Hematopoietic multipotent progenitor cell treated with erythropoietin and hydrocortisone succinate and interleukin-3 and kit ligand, for 8 days (in vitro differentiated cells): ENCODE measurements at places on chromosomes 4 and X.
A peak's percentile ranks its signal among the peaks of the same experiment; 100 is the strongest.

- DNase-seq: no peak
Measured at GRCh38 chrX:45505214-45505613, 304.5 kb upstream of the DIPK2B start.

GRCh38 chrX:64184396-64184795 is 21.1 kb downstream of the AMER1 start:
- no peak for DNase-seq

DNA sequence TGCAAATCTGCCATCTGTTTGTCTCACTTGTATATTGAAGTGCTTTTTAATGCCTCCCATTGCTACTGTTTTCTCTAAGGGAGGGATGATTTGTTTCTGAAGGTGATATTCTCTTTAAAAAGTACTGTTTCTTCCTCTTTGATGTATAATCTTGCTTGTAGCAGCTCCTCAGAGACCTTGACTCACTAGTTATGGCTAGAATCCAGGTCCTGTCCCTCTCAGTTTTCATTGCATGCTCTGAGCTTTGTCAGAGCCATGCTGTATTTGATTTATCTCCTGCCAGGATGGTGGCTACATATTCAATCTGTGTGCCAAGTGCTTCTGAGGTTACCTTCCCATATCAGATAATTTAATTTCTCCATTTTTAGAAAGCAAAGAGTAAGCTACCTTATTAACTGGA is 56.0 kb downstream of the GLUD2 start:
- DNase-seq: no peak

DNA sequence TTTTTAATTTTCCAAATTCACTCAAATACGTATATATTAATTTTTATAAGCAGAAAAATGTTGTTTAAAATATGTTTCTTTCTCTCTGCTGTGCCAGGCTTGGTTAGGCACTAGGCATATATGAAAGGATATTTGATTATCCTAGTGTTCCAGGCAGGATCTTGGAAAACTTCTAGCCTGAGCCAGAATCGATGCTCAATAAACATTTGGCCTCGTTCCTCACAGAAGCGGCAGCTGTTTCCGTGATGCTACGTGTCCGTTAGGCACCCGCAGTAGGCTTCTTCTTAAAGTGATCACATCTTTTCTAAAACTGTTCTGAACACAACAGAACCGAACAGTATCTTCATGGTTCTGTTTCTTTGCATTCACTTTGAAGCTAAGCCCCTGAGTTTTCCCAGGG is 50.1 kb upstream of the CRMP1 start:
- DNase-seq: no peak

DNA sequence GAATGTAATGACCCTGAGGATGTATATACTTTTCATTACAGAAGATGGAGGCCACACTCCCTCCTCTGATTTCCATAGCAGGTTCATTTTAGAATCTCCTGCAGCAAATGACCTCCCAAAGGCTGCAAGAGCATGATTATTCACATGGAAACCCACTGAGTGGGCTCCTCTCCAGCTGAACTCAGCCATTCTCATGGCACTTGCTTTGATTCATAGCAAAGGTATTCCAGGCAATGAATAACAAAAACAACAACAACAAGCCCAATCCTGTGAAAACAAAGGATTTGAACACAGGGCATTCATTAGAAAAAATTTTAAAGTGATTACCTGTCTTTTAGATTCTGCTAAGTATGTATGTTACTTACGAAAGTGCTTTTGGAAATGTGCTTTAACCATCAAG is 894.0 kb upstream of the FRG1 start:
- DNase-seq: no peak

DNA sequence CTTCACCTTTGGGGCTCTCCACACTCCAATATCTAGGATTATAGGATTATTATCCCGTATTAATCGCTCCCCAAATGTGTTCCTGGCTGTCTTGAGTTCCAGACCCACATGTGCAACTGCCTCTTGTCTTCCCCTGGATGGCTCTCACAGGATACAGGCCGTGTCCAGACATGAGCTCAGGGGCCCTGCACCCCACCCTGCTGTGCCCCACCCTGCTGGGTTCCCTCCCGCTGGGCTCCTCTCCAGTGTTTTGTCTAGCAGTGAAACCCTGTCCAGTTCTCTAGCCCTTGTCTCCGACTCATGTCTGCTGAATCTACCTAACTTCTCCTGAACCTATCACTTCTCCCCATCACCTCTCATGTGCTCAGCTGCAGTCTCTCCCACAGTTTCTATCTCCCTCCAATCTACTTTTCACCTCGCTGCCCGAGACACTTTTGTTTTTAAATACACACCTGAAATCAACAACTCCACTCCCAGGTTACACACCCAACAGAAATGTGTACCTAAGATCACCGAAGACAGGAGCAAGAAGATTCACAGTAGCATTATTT is 2.0 kb downstream of the RNF212 start:
- no peak for DNase-seq

DNA sequence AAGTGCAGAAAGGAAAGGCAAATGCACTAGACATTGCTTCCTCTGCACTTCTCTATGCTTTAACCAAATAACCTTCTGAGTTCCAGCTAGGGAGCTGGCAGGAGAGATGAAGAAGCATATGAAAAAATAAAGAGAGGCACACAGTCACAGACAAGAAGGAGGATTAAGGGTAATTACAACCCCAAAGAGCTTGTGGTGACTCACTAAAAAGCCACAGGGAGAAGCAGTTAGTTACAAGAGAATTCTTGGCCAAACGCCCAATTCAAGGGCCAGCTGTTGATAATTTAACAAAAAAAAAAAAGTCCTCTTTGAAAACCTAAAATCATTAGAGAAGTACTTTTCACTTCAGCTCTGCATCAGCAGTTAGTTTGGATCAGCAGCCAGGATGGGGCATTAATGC is 478.0 kb downstream of the KCNIP4 start:
- DNase-seq: peak; percentile 19

- peak; percentile 71 for DNase-seq
Measured at GRCh38 chr4:157978680-157979361, 194.0 kb downstream of the GASK1B start.

DNA sequence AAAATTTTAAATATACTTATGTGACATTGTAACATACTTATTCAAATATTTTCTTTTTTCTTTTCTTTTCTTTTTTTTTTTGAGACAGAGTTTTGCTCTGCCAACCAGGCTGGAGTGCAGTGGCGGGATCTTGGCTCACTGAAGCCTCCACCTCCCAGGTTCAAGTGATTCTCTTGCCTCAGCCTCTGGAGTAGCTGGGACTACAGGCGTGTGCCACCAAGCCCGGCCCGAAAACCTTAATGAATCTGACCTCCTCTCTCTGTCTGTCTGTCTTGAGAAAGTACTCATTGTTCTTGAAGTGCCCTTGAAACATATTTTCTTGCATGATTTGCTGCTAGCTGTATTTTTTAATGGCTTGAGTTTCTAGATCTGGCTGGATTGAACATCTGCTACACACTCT is 136.8 kb downstream of the ANAPC4 start:
- no peak for DNase-seq

DNA sequence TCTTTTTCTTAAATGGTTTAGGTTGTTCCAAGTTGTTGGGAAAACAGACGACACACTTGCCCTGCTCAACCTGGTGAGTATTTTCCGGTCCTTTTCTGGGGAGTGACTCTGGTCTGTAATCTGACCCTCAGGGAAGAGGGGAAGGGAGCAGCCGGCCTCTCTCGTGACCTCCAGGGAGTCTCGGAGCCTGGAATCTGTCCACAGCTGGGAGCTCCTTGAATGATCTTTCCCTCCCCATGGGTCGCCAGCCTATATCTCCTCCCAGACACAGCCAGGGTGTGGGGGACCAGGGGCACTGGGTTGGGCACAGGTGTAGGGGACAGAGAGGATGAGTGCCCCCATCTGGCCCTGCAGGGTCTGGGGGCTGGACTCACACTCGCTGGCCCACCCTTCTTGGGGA is 18.9 kb downstream of the TMEM175 start:
- DNase-seq: no peak

- DNase-seq: no peak
Measured at GRCh38 chr4:17535906-17536305, 20.9 kb downstream of the CLRN2 start.

DNA sequence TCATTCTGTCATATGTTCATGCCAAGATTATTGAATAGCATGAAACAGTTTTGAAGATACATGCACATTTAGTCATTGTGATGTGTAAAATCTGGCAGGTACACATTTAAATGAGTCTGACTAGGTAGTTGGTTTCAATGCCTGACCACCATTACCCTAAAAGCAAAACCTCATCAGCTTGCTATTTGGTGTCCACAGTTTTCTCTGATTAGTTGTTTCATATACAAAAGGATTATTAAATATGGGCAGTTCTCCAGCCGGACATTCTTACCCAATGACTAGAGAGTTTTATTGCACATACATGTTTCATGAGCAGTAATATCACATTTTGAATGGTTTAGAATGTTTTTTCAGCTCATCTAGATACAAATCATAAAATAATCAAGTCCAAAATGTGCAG is 23.7 kb downstream of the DCHS2 start:
- DNase-seq: no peak

DNA sequence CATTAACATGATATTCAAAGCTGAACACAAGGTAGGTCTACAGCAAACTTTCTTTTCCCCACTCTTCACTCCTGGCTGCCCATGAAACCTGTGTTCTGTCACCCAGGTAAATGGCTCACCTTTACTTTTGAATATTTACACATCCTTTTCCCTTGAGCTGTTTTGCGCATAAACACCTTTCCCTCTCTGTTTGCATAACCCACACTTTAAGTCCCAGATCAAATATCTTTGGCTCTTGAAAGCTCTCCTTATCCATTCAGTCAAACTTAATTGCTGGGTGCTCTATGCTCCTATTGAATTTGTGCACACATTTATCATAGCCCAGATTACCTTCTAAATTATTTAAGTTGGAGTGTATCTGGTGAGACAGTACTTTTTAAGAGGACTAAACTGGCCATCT is 51.7 kb upstream of the ATP8A1 start:
- no peak for DNase-seq

GRCh38 chr4:42531341-42532030 is 125.4 kb downstream of the ATP8A1 start:
- no peak for DNase-seq

DNA sequence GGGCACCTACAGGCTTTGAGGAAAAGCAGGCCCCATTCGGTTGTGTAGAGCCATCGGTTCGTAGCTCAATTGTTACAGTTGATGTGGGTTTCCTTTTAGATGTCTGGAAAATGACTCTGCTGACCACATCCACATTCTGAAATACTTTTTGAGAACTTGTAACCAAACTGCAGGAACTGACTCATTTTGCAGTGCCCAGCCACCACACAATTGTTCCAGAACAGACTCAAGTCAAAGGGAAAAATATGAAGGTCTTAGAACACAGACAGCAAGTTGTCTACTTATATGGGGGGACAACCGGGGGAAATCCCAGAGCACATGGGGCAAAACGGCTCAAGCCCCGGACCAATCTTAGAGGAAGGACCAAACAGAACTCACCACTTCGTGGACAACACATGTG is 557.6 kb upstream of the DIPK2B start:
- DNase-seq: peak; percentile 28

- no peak for DNase-seq
Measured at GRCh38 chrX:105314458-105314857, 94.0 kb upstream of the TEX13A start.

- no peak for DNase-seq
Measured at GRCh38 chr4:76856243-76857073, 41.5 kb downstream of the SOWAHB start.

GRCh38 chr4:1379801-1380331 is 26.4 kb downstream of the NKX1-1 start:
- DNase-seq: no peak

DNA sequence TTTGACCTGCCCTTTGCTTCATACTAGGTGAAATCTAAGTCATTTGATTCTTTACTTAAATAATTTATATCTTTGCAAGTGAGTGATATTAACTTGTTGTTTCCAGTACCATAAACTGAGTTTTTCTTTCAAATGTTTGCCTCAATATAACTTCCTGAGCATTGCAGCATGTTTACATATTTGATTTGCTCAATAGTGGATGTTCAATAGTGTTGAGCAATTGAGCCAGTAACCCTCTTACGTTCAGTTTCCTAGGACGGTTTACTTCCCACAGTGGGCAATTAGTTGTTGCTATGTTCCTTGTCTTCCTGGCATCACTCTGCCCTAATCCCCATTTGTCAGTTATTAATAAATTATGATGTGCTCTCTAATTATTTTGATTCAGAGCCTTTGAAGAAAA is 278.5 kb downstream of the EPHA5 start:
- DNase-seq: no peak

DNA sequence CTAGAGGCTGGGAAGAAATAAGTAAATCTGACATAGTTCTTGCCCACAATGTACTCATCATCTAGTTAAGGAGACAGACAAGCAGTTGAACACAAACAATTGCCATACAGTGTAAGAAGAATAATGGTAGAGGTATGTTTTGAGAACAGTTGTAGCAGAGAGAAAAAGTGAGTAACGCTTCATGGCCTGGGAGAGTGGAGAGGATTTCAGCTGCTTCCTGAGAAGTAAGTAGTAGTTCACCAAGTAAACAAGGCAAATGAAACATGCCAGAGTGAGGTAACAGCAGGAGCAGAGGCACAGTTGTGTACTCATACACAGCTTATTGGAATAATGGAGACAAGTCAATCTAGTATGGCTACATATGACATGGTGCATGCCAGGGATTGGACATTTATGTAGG is 53.6 kb upstream of the RAP2C start:
- DNase-seq: no peak

DNA sequence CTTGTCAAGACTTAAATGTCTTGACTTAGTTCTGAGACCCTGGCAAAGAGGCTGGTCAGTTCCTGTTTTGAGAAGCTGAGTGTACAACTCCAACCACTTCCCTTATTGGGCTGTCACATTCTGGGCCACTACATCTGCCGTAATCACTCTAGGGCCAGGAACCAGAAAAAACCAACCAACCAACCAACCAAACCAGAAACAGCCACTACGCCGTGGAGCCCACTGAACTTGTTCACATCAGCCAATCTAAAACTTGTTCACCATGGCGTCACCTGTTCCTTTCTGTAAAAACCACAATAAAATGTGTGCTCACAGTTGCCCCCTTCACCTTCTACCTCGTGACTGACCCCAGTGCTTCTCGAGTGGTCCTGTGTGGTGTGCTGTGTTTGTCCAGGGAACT is 107.3 kb downstream of the JADE1 start:
- peak; percentile 33 for DNase-seq

DNA sequence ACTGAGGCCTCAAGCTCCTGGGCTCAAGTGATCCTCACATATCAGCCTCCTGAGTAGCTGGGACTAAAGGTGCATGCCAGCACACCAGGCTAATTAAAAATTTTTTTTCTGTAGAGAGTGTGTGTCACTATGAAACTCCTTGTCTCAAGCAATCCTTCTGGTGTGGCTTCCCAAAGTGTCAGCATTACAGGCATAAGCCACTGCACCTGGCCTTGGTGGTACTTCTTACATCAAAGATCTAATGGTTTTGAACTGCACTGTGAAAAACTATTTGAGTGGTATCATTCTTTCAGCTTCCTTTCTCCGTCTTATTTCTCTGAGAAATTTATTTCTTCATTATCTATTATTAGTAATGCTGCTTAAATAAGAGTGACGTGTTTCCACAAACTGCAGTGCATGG is 98.5 kb downstream of the UNC5C start:
- DNase-seq: no peak

DNA sequence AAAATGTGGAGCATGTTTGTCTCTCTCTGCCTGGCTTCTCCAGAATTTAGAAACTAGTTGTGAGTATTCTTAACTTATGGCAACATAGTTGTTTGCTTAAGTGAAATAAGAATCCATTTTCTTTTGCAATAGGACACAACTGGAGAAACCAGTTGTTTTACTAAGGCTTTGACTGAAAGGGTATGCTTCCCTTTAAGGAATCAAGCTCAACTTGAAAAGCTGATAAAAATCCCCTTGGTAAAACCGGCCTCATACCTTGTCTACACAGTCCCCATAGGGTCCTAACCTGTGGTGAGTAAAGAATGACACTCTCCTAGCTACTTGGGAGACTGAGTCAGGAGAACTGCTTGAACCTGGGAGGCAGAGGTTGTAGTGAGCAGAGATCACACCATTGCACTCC is 139.8 kb downstream of the NR3C2 start:
- DNase-seq: no peak
